ENCODE measurements at places on chromosomes 7 and 10.

- DNase-seq = no peak
Measured at GRCh38 chr10:113000442-113000841, 50.4 kb downstream of the TCF7L2 start.

DNA sequence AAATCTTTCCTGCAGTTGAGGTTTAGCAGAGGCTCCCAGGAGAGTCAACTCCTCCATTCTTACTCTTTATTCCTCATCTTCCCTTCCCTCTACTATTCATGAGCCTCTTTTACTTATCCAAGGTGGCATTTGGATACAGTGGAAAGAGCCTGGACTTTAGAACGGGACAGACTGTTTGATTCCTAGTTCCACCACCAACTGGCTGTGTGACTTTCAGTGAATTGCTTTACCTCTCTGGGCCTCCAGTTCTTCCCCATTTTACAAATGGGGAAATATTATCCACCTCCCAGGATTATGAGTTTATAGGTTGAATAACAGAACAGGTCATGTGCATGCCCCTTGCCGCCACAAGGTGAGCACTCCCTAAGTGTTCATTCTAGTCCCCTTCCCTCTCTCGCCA is 49.9 kb downstream of the ZNF503 start:
- DNase-seq = no peak

GRCh38 chr7:96548664-96549063 is 161.0 kb downstream of the SEM1 start:
- DNase-seq = no peak

- DNase-seq = no peak
Measured at GRCh38 chr10:78972160-78972946, 96.4 kb upstream of the ZMIZ1 start.

GRCh38 chr7:66952343-66953043 is 31.5 kb downstream of the TMEM248 start:
- DNase-seq = no peak

DNA sequence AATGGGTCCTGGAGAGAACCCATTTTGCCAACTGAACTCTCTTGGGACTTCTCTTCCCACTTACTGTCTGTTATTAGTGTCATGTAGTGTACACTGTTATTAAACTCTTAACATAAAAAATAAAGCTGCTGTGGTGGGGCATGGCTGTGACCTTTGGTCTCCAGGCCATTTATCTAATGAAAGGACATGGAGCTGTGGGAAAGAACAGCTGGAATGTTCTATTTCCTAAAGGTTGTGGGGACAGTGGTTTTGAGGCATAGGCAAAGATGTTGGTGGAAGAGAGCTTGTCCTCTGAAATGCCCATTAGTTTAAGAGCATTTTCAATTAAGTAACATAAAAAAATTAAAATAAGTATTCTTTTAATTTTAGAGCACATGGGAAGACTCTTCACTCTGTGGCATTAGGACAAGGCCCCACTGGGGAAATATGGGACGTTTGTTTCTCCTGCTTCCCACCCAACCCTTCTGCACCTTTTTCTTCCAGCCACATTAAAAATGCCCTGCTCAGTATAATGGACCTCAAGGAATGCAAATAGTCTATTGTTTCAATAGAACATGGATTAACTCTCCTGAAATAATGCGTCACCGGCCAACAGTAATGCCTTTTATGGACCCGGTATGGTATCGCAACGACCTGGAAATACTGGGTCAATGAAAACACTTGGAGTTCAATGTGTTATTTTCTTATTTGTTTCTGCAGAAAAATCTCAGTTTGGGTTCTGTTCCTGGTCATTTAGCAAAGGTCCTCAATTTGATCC is 149.6 kb downstream of the BUB3 start:
- no peak for DNase-seq

- DNase-seq = no peak
Measured at GRCh38 chr7:96327429-96327828, 5.5 kb upstream of the SLC25A13 start.

- no peak for DNase-seq
Measured at GRCh38 chr10:73998623-73998928, 660 bp downstream of the VCL start.

- DNase-seq = peak; percentile 41
Measured at GRCh38 chr10:63720072-63720537, 198.9 kb downstream of the REEP3 start.

GRCh38 chr7:53303781-53304180 is 268.3 kb downstream of the POM121L12 start:
- no peak for DNase-seq

- peak; percentile 95 for DNase-seq
Measured at GRCh38 chr10:119892188-119893065, at the start of gene SEC23IP. Gene SEC23IP, plus strand, starts transcription at chr10:119892730. Its CDS starts 53 bp downstream, at chr10:119892783.

- DNase-seq = no peak
Measured at GRCh38 chr10:78320506-78320905, 286.8 kb downstream of the RPS24 start.

- no peak for DNase-seq
Measured at GRCh38 chr7:66202441-66202840, 2.7 kb upstream of the TPST1 start.

GRCh38 chr7:114264023-114264422 is 150.6 kb upstream of the FOXP2 start:
- no peak for DNase-seq

- no peak for DNase-seq
Measured at GRCh38 chr7:80210400-80210799, 75.8 kb downstream of the GNAI1 start.

DNA sequence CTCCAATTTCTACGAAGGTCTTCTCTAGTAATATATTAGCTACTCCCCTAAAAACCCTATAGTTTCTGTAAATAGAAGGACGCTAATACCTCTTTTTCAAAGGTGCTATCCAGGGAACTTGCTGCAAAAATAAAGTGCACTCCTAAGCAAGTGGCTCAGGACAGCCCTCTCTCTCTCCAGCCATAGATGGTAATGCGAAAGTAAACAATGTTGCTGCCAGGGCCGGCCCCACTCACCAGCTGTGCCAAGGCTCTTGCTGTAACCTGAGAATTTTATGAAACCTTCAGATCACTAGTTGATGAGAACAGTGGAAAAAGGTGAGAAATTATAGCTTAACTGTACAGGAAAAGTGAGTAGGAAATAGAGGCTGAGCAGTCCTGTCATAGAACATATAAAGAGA is 10.9 kb upstream of the TAS2R39 start:
- DNase-seq = no peak

- DNase-seq = no peak
Measured at GRCh38 chr10:62159351-62159750, 109.3 kb downstream of the RTKN2 start.

GRCh38 chr10:111113238-111113960 is 36.6 kb downstream of the ADRA2A start:
- DNase-seq = no peak

DNA sequence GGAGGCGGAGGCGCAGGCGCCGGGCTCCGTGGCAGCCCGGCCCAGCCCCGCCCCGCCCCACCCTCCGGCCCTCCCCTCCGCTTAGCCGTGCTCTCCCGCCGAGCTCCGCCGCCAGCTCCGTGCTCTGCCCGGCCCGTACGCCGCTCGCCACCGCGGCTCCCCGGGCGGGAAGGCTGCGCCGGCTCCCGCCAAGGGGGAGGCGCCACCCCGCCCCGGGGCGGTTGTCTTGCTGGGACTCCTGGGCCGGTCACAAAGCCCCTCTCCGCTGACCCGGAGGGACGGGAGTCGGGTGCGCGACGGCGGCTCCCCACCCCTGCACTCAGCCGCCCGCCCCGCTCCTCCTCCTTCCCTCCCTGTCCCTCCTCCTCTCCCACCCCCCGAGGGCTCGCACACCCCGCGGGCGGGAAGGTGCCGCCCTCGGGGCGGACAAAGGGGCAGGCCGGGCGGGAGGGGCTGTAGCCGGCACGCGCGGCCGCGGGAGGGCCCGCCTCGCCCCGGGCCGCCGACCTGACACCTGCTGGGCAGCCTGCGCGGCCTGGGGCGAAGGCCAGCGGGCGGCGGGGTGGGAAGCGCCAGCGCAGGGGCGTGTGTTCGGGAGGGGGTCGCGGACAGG is 11.5 kb upstream of the SP8 start:
- peak; percentile 85 for DNase-seq

DNA sequence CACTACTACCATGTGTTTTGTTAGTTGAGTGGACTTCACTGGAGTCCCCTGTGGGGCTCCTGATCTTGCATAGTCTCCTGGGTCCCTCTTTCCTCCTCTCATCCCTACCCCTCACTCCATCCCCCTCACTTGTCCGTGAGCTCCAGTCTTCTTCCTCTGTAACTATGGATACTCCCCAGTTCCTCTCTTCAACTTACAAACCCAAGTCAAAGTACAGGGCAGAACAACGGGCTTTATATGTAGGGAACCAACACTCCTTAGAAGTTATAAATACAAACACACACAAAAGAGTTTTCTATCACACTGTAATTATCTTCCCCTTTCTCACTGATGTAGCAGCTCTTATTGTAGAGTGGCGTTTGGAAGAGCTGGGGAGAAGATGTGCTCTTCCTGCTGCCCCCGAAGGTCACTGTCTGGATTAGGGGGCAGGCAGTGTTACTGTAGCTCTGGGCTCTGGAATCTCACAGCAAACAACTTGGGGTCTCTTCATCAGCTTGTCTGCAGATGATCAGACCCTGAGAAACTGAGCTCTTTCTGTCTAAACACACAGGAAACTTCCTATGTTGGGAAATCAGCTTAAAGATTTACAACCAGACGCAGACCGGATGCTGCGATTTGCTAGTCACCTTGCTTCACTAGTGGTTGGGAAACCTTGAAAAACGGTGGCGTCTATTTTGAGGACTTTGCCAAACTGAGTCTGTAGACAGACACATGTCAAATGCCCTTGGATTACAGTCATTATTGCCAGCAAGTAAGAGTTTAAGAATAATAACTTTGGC is 13.6 kb downstream of the SNX10 start:
- DNase-seq = no peak

- no peak for DNase-seq
Measured at GRCh38 chr10:61987537-61987936, 86.0 kb downstream of the ARID5B start.

- no peak for DNase-seq
Measured at GRCh38 chr7:76281706-76282343, 20.6 kb upstream of the HSPB1 start.

DNA sequence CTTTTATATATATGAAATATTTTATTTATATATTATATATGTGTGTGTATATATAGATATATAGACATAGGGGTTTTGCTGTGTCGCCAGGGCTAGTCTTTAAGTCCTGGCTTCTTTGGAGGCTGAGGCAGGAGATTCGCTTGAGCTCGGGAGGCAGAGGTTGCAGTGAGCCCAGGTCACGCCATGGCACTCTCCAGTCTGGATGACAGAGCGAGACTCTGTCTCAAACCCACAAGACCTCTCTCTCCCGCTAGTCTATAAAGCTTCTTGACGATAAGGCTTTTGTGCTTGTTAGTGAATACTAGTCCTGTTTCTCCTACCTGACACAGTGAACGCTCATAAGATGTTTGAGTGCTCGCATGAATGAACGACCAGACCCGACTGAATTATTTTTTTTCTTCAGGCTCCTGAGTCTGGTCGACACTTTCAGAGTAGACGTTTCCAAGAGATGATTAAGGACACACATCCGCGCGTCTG is 577 bp upstream of the DDX21 start:
- DNase-seq = no peak

GRCh38 chr10:63157845-63158624 is 24.9 kb downstream of the NRBF2 start:
- DNase-seq = peak; percentile 62

DNA sequence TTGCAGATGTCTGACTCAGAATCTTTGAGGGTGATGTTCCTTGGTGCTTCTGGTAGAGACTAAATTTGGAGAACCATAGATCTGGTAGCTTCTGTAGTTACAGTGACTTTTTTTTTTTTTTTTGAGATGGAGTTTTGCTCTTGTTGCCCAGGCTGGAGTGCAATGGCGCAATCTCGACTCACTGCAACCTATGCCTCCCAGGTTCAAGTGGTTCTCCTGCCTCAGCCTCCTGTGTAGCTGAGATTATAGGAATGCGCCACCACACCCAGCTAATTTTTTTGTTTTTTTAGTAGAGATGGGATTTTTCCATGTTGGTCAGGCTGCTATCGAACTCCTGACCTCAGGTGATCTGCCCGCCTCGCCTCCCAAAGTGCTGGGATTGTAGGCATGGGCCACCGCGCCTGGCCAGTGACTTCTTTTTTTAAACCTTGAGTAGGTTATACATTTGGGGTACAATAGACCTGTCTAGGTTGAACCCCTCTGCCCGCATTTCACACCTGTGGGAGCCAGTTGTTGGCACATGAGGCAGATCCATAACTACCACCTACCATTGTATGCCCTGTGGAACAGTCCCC is 47.0 kb downstream of the SUFU start:
- DNase-seq = no peak

DNA sequence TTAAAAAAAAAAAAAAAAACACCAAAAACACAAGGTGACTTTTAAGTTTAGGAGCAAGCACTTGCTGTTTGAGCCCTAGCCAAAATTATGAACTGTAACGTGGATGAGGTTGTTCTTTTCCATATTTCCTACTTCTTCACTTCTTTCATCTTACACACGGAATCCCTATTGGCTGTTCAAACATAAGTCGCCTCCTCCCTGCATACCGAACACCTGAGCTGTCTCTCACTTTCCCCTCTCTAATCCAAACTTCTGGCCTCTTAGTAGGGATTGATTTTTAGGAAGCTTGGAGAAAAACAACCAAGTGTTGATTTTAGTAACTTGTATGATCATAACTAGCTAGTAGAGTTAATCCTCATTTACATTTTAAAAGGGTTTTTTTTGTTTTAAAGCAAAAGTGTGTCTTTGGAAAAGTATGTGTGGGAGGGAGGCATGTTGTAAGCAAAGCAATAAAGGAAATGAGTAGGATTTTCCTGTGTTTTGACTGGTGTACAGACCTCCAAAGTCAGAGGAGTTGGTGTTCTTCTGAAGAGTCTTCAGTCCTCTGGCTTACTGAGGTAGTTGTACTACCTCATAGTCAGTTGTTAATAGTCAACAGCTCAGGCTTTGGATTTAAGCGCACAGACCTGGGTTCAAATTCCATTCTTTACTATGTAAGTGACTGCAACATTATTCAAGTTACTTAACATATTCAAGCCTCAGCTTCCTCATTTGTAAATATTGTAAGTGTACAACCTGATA is 39.3 kb downstream of the RABGEF1 start:
- no peak for DNase-seq

DNA sequence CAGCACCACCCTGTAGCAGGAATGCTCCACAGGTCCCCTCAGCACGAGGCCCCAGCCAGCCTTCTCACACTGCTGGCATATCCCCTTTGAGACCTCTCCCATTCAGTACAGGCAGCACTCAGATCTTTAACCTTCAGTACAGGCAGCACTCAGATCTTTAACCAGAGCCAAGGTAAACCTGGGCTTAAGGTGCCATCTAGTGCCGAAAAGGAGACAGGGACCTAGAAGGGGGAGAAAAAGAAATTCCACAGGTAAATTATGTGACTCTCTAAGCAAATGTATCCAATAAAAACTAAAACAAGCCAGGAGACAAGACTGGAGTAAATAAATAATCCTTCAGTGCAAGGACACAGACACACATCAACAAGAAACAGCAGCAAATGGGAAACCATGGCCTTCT is 358.6 kb downstream of the PTPRN2 start:
- no peak for DNase-seq

DNA sequence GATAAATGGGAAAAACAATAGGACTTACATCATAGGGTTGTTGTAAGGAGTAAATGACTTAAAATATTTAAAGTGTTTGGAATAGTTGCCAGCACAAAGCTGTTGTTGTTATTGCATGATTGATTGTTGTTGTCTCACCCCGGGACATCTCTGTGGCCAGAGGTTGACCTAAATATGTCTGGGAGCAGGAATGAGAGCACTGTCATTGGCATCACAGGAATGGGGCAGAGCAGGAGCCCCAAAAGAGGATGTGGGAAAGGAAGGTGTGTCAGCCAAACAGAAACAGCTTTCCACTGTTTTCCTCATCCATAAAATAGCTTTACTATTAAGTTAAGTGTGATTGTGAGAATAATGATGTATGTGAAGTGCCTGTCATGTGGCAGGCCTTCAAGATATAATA is 121.6 kb downstream of the TMEM168 start:
- no peak for DNase-seq

All from GM10248 (cell line).